ENCODE measurements at places on chromosomes 11 and 22. TPM values are rescaled to one million over a fixed set of nuclear protein-coding genes. Genes with fewer than 3 reads are reported as not detected.

TSSK2 gene
- total RNA-seq = not detected

GAL3ST3 gene
- not detected for total RNA-seq

LRRC74B gene
- total RNA-seq = not detected

DNA sequence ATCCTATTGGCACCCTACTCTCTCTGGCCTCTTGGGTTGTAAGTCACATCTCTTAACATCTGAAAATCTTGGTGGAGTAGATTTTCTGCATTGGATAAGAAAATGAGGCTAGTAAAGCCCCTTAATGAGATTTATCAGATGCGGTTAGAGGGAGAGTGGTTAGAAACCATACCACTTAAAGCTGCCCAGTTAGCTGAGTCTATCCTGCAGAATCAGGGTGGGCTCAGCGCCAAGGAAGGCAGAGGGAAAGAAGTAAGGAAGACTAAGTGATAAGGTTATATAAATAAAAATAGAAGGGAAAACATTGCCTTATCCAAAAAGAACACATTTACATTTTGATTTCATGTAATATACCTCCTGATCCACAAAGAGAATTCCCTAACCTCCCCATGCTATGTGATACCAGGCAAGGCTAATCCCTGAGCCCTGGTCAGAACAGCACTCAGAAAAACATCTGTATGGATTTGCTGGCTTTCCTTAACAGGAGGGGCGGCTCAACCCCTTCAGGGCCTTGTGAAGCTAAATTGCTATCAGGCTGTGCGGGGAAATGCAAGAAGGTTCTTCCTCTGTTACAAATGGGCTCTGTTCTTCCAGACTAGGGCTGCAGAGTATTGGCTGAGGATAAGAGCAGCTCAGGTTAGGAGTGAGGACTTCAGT lies 101.7 kb downstream of the SNX19 start:
- no peak for DNase-seq

- no peak for DNase-seq
These were observed 4.6 kb downstream of the B4GALNT4 start for GRCh38 chr11:373716-374551.

DNA sequence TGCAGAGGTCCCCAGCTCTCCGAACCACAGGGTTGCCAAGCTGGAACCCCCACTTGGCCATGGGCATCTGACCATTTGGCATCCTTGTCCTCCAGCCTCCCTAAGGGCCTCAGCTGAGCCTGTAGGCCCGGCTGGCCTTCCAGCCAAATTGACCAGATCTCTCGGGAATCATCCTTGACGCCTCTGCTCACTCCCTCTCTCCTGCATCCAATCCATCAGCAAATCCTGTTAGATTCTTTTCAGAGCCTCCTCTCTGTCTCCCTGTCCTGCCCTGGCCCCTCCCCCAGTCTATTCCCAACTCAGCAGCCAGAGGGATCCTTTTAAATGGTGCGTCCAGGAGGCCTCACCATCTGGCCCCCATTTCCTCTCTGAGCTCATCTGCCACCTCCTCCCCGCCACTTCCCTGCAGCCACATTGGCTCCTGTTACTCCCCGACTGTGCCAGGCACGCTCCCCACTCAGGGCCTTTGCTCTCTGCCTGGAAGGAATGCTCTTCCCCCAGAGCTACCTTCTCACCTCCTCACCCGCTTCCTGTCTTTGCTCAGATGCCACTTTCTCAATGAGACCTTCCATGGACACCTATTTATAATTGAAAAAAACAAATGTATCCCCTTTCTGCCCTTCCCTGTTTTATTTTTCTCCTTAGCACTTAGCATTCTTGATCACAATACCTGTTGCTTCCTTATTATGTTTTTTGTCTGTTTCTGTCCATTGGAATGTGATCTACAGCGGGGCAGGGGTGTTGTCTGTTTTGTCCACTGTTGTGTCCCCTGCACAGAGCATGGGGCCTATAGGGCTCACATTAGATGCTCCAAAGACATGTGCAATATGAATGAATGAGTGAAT lies 78.1 kb downstream of the NFAM1 start:
- no peak for DNase-seq

DNA sequence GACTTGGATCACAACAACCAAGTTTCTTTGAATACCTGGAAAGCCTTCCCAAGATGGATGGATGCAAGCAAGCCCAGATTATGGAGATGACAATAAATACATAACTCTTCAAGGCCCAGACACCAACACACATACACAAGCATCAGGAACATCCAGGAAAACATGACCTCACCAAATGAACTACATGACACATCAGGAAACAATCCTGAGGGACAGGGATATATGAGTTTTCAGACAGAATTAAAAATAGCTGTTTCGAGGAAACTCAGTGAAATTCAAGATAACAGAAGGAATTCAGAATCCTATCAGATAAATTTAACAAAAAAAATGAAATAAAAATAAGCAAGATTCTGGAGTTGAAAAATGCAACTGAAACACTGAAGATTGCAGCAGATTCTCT lies 659.4 kb downstream of the METTL15 start:
- DNase-seq = peak; percentile 75

DNA sequence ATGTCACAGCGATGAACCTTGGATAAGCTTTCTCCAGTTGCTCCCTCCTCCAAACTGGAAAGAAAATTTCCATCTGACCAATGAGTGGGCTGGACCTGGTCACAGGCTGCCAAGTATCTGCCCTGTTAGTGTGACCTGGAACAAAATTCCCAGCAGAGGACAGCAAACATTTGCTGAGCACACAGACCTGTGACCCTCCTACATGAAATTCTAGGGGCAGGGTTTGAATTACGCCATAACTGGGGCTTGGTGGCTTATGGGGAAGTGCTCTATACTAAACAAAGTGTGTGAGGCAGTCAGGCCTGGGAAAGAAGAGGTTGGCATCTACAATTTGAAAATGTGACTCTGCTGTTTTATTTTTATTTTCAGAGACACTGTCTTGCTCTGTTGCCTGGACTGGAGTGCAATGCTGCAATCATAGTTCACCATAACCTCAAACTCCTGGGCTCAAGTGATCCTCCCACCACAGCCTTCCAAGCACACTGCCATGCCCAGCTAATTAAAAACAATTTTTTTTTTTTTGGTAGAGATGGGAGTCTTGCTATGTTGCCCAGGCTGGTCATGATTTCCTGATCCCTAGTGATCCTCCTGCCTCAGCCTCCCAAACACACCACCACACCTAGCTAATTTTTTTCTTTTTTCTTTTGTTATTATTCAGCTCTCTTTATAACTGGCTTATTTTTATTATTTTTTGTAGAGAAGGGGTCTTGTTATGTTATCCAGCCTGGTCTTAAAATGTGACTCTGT lies 13.6 kb upstream of the XBP1 start:
- no peak for DNase-seq

GRCh38 chr22:27258616-27259172 lies 542.9 kb downstream of the MN1 start:
- no peak for DNase-seq

Measured in bronchial epithelial cell (primary cell).